Smooth muscle cell of the coronary artery (primary cell): ENCODE measurements at places on chromosomes 13 and 19. TPM values are rescaled to one million over a fixed set of nuclear protein-coding genes. Genes with fewer than 3 reads are reported as not detected.

The CABP5 gene
- not detected in 2 replicates for total RNA-seq

The SLC5A5 gene
- total RNA-seq: not detected in 2 replicates

The TICAM1 gene
- total RNA-seq: 0.59 and 2.3 TPM in 2 replicates

The ZNF574 gene
- 6.6 and 8.2 TPM in 2 replicates for total RNA-seq

The FOXA3 gene
- not detected in 2 replicates for total RNA-seq

The KIR2DL4 gene
- not detected in 2 replicates for total RNA-seq

The PLPP2 gene
- total RNA-seq: 1.9 and 11.2 TPM in 2 replicates

The CRX gene
- total RNA-seq: not detected in 2 replicates

The SH2D3A gene
- total RNA-seq: not detected in 2 replicates

The NCR1 gene
- not detected in 2 replicates for total RNA-seq

The KLF2 gene
- total RNA-seq: 0.59 and 6.1 TPM in 2 replicates

The PTPRH gene
- total RNA-seq: 2.5 and 3.9 TPM in 2 replicates

The RNF225 gene
- total RNA-seq: 0.15 TPM in 1 of 2 replicates, not detected in the other

The ITM2B gene
- total RNA-seq: 81.8 and 168 TPM in 2 replicates

The GNG8 gene
- total RNA-seq: not detected in 2 replicates

The CEACAM3 gene
- not detected in 2 replicates for total RNA-seq

The MCEMP1 gene
- total RNA-seq: not detected in 2 replicates

The GJB2 gene
- 0.82 TPM in 1 of 2 replicates, not detected in the other for total RNA-seq

The SULT2A1 gene
- total RNA-seq: not detected in 2 replicates

The AMER2 gene
- total RNA-seq: not detected in 2 replicates

The LGI4 gene
- total RNA-seq: 0.15 and 2.1 TPM in 2 replicates

The RTBDN gene
- not detected in 2 replicates for total RNA-seq

The ZNF625 gene
- 6.1 and 13.7 TPM in 2 replicates for total RNA-seq

The MLNR gene
- total RNA-seq: not detected in 2 replicates

The NPAS1 gene
- total RNA-seq: 0.12 and 1.1 TPM in 2 replicates

The POP4 gene
- 69.6 and 81.9 TPM in 2 replicates for total RNA-seq

The CCDC8 gene
- total RNA-seq: 11.9 and 26.2 TPM in 2 replicates

The B3GNT3 gene
- total RNA-seq: not detected in 2 replicates

The OR7C1 gene
- total RNA-seq: not detected in 2 replicates

The IGSF23 gene
- total RNA-seq: 0.08 TPM in 1 of 2 replicates, not detected in the other

The DZIP1 gene
- total RNA-seq: 25.6 and 27.1 TPM in 2 replicates

The CLEC17A gene
- not detected in 2 replicates for total RNA-seq

The GGN gene
- under 0.01 and 0.15 TPM in 2 replicates for total RNA-seq

The KLK5 gene
- not detected in 2 replicates for total RNA-seq

The SKA3 gene
- total RNA-seq: 0.47 and 2.0 TPM in 2 replicates

The MIR17HG gene
- total RNA-seq: 1.8 and 3.5 TPM in 2 replicates

The ELANE gene
- total RNA-seq: 0.15 TPM in 1 of 2 replicates, not detected in the other

The LAIR2 gene
- total RNA-seq: not detected in 2 replicates

The PRTN3 gene
- total RNA-seq: not detected in 2 replicates

The SMIM44 gene
- total RNA-seq: not detected in 2 replicates

The ZNF565 gene
- 5.0 and 10.2 TPM in 2 replicates for total RNA-seq

The SIGLEC9 gene
- not detected in 2 replicates for total RNA-seq

The ZNF616 gene
- 10.6 and 11.6 TPM in 2 replicates for total RNA-seq

The GRWD1 gene
- 17.8 and 22.5 TPM in 2 replicates for total RNA-seq

The GAMT gene
- total RNA-seq: 29.8 and 36.3 TPM in 2 replicates

The RPL18 gene
- total RNA-seq: 1,963 and 2,996 TPM in 2 replicates

The SIGLECL1 gene
- not detected in 2 replicates for total RNA-seq
